A172 (cell line): ENCODE measurements at places on chromosomes 11 and 22. TPM values are rescaled to one million over a fixed set of nuclear protein-coding genes. Genes with fewer than 3 reads are reported as not detected.

GRCh38 chr11:11351042-11351586, 1.9 kb downstream of the CSNK2A3 start:
- no peak for DNase-seq

GRCh38 chr11:93791493-93791892, 7.4 kb downstream of the MED17 start:
- no peak for DNase-seq

GRCh38 chr11:10386361-10386760, 68.7 kb upstream of the AMPD3 start:
- no peak for DNase-seq

The RAB3IL1 gene
- 2.4 and 8.5 TPM in 2 replicates for total RNA-seq
